ENCODE measurements at places on chromosomes 13 and 19.

DNA sequence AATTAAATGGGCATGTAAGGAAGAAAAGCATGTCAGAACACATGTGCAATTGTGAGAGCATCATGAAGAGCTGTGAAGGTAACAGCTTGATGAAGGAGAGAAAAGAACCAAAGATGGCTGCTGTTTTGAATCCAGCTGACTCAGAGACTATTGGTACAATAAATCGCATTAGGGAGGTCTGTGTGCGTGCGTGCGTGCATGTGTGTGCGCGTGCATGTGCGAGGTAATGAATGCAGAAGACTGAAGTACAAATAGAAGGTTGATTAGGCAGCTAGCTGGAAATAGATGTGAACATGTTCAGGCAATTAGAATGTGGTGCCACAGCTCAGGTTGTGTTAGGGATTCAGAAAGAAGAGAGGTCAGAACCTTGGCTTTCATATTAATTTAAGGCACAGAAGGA, 440.5 kb downstream of the OXGR1 start:
- DNase-seq = no peak

DNA sequence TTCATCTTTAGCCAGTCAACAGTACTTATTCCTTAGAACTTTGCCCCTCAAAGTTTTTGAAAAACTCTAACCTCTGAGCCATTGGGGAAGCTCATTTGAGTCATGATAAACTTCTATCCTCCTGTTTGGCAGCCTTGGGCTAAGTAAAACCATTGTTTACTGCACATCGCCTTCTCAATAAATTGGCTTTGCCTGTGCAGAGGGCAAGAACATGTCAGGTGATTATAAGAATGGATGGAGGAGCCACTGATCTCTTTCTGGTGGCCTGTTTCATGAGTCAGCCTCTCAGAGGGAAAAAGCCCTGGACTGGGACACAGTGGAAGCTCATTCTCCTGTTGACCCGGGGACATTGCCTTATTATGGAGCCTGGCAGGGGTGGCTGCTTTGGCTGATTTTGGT, 19.4 kb upstream of the PSG4 start:
- no peak for DNase-seq

DNA sequence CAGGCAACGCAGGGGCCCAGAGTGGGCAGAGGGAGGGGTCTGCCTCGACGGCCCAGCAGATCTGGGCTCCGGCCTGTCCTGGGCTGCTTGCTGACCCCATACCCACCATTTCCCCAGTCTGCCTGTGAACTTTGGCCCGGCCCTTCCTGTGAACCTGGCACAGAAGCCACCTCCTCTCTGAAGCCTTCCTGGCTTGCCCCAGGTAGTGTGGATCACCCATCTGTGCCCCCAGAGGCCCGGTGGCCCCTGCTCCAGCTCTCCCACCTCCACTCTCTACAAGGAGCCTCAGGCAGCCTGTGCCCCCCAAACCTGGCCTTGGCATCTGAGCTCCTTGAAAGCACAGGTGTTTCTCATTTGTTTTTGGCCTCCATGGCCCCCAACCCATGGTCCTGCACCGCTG, 15.7 kb downstream of the PLEKHF1 start:
- DNase-seq = no peak

GRCh38 chr13:80658705-80659104, 317.8 kb upstream of the SPRY2 start:
- no peak for DNase-seq

GRCh38 chr13:41631296-41631965, 174.1 kb downstream of the RGCC start:
- DNase-seq = no peak

DNA sequence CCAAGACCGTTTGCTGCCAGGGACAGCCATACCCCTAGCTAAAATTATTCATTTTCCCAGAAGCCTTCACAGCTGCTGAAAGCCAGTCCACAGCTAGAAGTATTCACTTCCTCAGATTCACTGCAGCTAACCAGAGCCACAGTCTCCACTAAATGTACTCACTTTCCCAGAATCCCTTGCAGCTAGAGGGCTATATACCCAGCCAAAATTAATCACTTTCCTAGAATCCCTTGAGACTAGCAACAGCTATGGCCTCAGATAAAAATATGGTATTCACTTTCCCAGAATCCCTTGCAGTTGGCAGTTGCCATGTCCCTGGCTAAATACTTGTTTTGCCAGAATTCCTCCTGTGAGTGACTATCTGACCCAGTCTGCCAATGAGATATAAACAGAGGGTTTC, 13.8 kb upstream of the MEIS3 start:
- no peak for DNase-seq

DNA sequence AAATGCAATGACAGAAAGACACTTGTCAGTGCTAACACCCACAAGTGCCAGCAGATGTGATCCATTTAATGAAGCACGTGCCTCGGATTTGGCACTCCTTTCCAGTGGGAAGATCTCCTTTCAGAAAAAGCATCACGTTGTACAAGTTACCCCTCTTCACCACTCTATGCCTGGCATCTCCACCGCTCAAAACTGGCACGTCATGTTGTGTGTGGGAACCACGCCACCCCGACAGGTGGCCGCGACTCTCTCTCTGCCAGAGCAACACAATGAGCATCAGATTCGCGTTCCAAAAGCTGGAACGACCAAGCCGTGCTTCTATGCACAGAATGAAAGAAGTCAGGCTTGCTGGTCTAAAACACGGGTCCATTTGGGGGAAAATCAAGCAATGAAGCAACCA, 24.3 kb downstream of the TMTC4 start:
- DNase-seq = no peak

- no peak for DNase-seq
These were observed 391.6 kb downstream of the PCDH20 start for GRCh38 chr13:61024046-61024445.

DNA sequence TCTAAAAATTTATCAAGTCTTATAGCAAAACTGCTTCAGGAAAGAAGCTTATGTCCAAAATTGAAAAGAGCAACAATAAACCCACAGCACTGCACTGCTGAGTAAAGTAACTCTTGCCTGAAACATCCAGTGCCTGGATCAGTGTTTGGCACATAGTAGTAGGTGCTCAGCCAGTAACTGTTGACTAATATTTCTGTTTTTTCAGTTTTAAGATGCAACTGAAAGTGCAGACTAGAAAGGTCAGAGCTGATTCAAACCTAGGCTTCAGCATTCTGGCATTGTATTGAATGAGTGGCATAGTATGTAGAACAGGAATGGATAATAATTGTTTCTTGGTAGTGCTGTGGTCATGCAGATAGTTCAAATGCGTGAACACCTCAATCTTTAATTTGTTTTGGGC, 67.6 kb downstream of the UBL3 start:
- DNase-seq = no peak

- DNase-seq = no peak
These were observed 2.4 kb downstream of the RAB3D start for GRCh38 chr19:11337080-11337479.

GRCh38 chr13:32838945-32839344, 177.3 kb upstream of the KL start:
- no peak for DNase-seq

GRCh38 chr13:114015969-114016295, 42.1 kb upstream of the C13orf46 start:
- DNase-seq = no peak

- DNase-seq = peak; percentile 63
These were observed 17.9 kb upstream of the ZDHHC20 start for GRCh38 chr13:21476893-21477472.

DNA sequence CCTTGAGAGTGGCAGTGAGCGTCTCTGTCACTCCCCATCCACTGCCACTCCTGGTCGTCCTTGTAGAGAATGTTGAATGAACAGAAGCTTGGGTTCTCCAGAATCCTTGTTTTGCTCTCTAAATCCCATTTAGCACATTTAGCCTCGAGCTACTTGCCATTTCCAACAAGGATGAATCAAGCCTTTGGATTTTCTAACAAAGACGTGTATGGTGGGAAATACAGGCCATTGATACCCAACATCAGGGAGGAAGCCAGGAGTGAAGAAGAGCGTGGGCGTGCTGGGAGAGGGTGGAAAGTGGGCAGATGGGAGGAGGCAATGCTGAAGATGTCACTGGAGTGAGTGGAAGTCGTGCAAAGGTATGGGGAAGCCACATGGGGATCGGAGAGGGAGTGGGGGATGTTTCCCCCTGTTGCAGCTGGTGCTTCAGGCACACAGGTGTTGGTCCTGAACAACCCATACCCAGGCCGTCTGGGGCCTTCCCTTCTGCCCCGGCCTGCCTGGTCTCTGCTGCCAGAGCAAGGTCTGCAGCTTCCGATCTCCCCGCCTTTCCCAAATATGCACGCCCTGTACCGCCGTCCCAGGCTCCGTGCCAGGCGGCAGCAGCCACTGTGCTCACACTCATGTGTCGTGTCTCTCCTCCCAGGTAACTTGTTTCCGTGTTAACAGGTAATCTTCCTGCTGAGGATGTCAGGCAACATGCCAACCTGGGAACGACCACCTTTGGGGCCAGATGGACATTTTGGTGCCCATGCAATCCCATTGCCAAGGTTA, 48.7 kb downstream of the ZIC5 start:
- no peak for DNase-seq

DNA sequence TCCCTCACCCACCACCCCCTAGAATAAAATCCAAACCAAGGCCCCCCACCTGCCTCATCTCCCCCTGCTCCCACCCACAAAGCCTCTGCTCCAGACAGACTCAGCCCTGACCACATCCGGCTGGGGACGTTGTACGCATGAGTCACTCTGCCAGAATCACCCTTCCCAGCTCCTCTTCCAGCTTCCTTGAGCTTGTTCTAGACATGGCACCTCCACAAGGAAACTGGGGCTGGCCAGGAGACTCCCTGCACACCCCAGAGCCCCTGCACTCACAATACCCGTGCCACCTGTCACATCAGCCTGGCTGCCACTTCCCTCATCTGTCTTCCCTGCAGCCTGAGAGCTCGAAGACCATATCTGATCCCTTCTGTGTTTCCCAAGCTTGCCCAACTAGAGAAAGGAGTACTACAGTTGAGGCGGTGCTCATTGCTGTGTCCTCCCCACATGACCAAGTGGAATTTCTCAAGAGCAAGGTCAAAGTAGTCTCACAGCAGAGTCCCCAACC, 9.7 kb downstream of the DEDD2 start:
- no peak for DNase-seq
